ENCODE measurements at places on chromosomes 3 and 15. TPM values are rescaled to one million over a fixed set of nuclear protein-coding genes. Genes with fewer than 3 reads are reported as not detected.
A peak's percentile ranks its signal among the peaks of the same experiment; 100 is the strongest.

GRCh38 chr15:80694611-80695098, 455 bp upstream of the ABHD17C start:
- H3K4me3 ChIP-seq = peak overlapping the region; percentile 91
- no peaks in the 10 kb centered on the region for H3K27me3 ChIP-seq
- no peak for DNase-seq
- H3K36me3 ChIP-seq = peaks cover 50% of the 10 kb centered on the region

DNA sequence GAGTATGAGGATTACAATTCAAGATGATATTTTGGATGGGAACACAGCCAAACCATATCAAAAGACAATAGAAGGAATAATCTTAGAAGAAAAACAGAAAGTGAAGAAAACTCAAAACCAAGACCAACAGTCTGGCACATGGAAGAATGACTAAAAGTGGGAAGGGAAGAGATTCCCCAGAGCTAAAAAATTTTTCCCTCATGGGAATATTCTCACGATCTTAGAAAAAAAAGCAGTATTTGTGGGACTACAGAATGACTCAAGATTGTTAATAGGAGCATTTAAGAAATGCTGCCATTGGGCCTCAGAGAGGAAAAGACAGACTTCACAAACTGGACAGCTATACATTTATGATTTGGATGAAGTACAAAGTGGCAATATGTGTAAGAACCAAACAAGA, 18.3 kb downstream of the OSTN start:
- H3K4me1 ChIP-seq = no peaks in the 10 kb centered on the region
- no peak overlapping the region for H3K4me3 ChIP-seq
- no peaks in the 10 kb centered on the region for H3K36me3 ChIP-seq
- DNase-seq = no peak

- DNase-seq = peak; percentile 29
- peaks cover 48% of the 10 kb centered on the region for H3K4me1 ChIP-seq
- H3K4me3 ChIP-seq = no peak overlapping the region
- H3K36me3 ChIP-seq = no peaks in the 10 kb centered on the region
- H3K27me3 ChIP-seq = no peaks in the 10 kb centered on the region
These were observed 27.9 kb upstream of the STRIT1 start for GRCh38 chr3:155321418-155321817.

- H3K27me3 ChIP-seq = no peaks in the 10 kb centered on the region
- no peak for DNase-seq
- H3K36me3 ChIP-seq = peaks cover 11% of the 10 kb centered on the region
- H3K27ac ChIP-seq = no peak overlapping the region
- no peaks in the 10 kb centered on the region for H3K4me1 ChIP-seq
- H3K4me3 ChIP-seq = peak overlapping the region; percentile 62
These were observed 643 bp downstream of the CDAN1 start for GRCh38 chr15:42736178-42736792.

DNA sequence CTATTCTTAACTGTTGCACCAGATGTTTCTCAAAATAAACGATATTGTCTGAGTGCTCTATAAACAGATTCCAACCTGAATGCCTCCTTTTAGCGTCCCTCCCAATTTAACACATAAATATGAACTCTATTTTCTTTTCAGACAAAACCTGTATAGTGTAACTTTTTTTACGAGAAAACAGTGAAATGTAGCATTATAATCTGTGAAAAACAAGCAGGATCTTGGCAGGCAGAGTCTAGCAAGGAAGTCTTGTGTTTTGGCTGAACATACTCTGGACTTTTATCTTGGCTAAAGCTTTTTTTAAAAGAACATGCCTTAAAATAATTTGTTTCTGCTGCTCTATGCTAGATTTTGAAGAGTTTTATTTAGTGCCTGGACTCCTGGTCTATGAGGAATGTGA, 150.5 kb downstream of the ROBO2 start:
- H3K36me3 ChIP-seq = no peaks in the 10 kb centered on the region
- no peaks in the 10 kb centered on the region for H3K27me3 ChIP-seq
- H3K4me1 ChIP-seq = peaks cover 15% of the 10 kb centered on the region
- H3K4me3 ChIP-seq = no peak overlapping the region

The THRB gene
- 15.5 TPM for total RNA-seq

The ARPP21 gene
- not detected for total RNA-seq

The EXD1 gene
- not detected for total RNA-seq

The TNFAIP8L3 gene
- total RNA-seq = not detected

The TGM4 gene
- total RNA-seq = 0.14 TPM

The LIPH gene
- total RNA-seq = 213 TPM

All from Calu3 (cell line).